CD4-positive, alpha-beta T cell treated with Interleukin-10 for 1 hour (primary cell): ENCODE measurements at places on chromosomes 3 and 15.

DNA sequence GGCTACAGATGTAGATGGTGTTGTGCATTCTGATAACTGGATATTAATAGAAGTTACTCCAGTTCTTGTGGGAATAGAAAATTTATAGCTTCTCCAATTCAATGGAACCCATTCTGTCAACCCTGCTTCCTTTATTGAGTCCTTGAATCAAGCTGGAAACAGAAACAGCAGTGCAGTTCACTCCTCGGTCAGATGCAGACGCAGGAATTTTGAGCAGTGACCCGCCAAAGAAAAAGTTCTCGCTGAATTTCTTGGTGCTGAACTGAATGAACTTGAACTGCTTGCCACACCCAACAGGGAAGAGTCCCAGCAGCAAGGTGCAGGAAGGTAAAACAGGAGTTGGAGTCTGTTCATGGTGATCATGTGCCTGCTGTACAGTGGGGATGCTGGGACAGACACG lies 10.3 kb downstream of the HRH1 start:
- no peak for DNase-seq

GRCh38 chr3:95705786-95706418 lies 1108.5 kb upstream of the EPHA6 start:
- peak; percentile 66 for DNase-seq

GRCh38 chr15:89495638-89496145 lies 691 bp downstream of the RHCG start:
- no peak for DNase-seq

- no peak for DNase-seq
Measured at GRCh38 chr3:32471246-32471645, 31.4 kb downstream of the CMTM6 start.

- no peak for DNase-seq
Measured at GRCh38 chr15:44009038-44009437, 182.2 kb downstream of the WDR76 start.

DNA sequence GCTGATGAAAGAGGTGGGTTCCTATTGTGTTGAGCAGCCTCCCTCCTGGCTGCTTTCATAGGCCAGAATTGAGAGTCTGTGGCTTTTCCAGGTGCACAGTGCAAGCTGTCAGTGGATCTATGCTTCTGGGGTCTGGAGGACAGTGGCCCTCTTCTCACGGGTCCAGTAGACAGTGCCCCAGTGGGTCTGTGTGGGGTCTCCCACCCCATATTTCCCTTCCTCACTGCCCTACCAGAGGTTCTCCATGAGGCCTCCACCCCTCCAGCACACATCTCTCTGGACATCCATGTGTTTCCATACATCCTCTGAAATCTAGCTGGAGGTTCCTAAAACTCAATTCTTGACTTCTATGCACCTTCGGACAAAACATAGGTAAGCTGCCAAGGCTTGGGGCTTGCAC lies 201.2 kb downstream of the FAM43A start:
- DNase-seq = no peak

GRCh38 chr3:194176274-194176991 lies 40.5 kb downstream of the HES1 start:
- DNase-seq = no peak

GRCh38 chr15:53534105-53534839 lies 225.2 kb downstream of the WDR72 start:
- no peak for DNase-seq

DNA sequence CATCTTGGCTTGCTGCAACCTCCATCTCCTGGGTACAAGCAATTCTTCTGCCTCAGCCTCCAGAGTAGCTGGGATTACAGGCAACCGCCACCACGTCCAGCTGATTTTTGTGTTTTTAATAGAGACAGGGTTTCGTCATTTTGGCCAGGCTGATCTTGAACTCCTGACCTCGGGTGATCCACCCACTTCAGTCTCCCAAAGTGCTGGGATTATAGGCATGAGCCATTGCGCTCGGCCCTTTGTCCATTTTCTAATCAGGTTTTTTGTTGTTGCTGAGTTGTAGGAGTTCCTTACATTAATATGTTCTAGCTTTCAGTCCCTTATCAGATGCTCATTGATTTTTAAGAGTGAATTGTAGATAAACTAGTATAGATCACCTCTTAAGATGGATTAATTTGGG lies 20.3 kb downstream of the RAB5A start:
- DNase-seq = no peak

DNA sequence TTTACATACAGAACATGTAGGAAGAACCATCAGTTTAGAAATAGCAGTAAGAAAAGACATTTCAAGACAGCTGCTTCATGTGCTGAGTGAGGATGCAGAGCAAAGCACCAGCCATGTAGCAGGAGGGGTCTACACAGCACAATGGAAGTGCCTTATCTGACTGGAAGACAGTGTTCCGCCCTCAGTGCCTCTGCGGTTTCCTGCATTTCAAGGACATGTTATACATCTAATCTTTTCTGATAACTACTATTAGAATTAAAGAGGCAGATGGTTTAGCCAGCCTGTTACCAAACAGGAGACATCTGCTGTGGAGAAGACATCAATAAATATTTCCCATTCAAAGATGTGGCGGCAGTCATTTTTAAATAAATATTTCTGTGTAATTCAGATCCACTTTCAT lies 10.6 kb downstream of the LSG1 start:
- DNase-seq = no peak

DNA sequence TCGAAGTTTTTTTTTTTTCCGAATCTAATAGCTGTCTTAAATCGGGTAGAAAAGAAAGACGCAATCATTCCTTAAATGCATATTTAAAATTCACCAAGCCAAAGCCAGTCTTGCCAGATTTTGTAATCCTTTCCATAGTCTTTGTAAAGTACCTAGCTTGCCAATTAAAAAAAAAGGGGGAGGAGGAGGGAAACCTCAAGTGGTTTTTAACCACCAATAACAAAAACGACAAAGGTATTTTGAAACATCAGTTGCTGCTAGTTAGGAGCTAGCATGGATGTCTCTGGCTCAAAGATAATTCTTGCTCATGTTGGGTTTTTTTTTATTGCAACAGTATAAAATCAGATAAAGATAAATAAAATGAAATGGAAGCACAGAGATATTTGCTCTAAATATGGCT lies 187.9 kb downstream of the MECOM start:
- no peak for DNase-seq

GRCh38 chr15:97661796-97662195 lies 298.7 kb upstream of the ARRDC4 start:
- no peak for DNase-seq

DNA sequence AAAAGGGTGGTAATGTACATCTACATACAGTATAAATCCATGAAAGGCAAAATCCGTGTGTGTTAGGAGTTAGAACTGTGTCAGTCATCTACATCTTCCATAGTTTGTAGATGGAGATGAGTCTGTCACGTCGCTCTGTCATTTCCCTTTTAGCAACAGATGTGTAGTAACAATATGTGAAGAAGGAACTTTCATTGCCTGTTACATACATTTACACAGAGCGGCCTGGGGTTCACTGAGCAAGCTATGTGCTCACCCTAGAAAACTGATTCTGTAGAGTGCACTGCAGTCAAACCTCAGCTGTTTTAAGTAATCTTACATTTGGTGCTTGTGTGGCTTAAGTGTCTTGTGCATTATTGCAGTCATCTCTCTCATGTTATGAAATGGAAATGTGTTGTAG lies 41.6 kb upstream of the AP3B2 start:
- DNase-seq = no peak

GRCh38 chr15:35934383-35935049 lies 388.6 kb upstream of the DPH6 start:
- DNase-seq = no peak

DNA sequence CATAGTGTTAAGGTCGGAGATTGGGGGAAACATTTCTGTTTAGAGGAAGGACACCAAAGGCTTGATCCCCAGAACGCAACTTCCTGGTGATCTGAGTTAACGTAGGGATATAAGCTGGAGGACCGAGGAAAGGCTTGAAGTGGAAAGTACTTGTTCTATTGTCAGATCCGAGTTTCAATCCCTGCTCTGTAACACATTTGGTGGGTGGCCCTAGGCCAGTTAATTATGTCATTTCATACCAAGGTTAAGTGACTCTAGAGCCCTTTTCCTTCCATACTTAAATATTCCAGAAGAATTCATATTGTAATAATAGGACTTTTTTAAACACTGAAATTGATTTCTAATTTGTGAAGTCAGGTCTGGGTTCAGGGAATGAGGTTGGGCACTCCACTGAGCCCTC lies 80.9 kb downstream of the RPLP1 start:
- DNase-seq = no peak

DNA sequence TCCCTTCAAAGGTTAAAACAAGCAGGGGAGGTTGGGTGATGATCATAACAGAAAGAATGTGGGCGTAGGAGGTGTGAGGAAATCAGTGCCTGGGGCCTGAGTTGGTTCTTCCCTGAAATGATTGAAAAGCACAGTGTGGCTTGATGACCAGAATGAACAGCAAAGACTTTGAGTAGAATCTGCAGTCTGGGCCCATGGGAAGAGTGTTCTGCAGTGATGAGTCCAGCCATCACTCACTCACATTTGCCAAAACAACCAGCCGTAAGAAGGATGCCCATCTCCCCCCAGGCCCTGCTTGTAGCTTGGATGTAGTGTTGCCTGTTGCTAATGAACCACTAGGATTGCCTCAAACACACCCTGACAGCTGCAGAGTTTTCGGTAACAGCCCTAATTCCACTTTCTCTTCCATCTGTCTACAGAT lies 67.9 kb downstream of the VGLL3 start:
- no peak for DNase-seq

GRCh38 chr3:150324788-150325187 lies 83.3 kb upstream of the TSC22D2 start:
- DNase-seq = no peak

DNA sequence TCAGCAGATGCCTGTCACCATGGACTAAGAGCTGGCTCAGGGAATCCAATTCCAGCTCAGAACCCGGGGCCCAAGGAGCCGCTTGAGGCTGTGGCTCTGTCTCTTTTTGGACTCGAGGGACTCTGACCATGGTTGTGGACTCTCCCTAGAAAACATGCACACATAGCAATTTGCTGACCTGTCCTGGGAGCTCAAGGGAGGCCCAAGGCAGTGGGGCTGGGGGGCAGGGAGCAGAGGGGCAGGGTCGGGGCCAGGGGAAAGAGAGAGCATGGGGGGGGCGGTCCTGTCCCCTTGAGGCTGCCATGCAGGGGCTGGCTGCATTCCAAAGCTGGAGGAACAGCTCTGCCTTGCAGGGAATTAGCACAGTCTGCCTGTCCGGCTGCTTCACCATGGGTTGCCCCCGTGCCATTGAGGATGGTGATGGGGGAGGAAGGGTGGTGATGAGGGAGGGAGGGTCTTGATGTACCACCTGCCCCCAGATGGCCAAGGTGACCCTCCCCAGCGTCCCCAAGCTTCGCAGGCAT lies 190.1 kb downstream of the GOLGA6L6 start:
- no peak for DNase-seq

- no peak for DNase-seq
Measured at GRCh38 chr3:65837604-65838003, 201.1 kb downstream of the MAGI1 start.

DNA sequence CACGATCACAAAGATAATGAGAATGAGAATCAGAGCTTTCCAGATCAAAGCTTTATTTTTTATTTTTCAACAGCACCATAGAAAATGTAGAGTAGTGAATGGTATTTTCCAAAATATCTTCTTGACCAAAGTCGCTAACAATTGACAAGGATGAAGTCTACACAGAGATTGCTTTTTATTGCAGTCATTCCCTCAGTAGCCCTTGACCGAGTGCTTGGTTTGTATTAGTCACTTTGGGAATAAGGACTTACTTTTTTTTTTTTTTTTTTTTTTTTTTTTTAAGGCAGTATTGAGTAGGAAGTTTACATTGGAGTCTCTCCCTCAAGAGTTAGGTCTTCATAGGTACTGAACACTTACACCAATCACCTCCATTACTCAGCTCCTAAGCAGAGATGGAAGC lies 39.8 kb downstream of the THRB start:
- DNase-seq = no peak

DNA sequence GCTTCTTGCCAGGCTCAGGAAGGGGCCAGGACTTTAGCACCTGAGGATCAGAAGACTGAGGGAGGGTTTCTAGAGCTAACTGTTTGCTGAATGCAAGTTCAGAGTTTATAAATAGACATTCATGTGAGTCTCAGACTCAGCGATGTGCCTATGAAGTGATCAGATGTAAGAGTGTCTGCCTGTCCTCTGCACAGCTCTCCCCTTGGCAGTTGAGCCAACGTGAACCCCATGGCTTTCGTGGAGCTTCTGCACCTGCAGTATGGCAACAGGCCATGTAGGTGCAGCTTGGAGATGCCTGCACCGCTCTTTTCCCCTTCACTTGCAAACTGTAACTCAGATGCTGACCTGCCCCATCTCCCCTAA lies 141.9 kb downstream of the CHDH start:
- no peak for DNase-seq
